ENCODE measurements at places on chromosomes 3 and 15.
A peak's percentile ranks its signal among the peaks of the same experiment; 100 is the strongest.

GRCh38 chr3:4688411-4688810, 195.3 kb downstream of the ITPR1 start:
- no peaks in the 10 kb centered on the region for H3K27me3 ChIP-seq
- H3K4me3 ChIP-seq, result no peak overlapping the region
- DNase-seq, result no peak
- peaks cover 16% of the 10 kb centered on the region for H3K4me1 ChIP-seq

DNA sequence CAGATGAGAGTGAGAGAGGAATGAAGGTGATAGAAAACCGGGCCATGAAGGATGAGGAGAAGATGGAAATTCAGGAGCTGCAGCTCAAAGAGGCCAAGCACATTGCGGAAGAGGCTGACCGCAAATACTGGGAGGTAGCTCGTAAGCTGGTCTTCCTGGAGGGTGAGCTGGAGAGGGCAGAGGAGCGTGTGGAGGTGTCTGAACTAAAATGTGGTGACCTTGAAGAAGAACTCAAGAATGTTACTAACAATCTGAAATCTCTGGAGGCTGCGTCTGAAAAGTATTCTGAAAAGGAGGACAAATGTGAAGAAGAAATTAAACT, 88.9 kb downstream of the EOMES start:
- peak overlapping the region; percentile 41 for H3K27ac ChIP-seq
- no peaks in the 10 kb centered on the region for H3K36me3 ChIP-seq
- no peak for DNase-seq
- peak overlapping the region; percentile 66 for H3K4me3 ChIP-seq

GRCh38 chr3:181292984-181293383, 303.4 kb upstream of the DNAJC19 start:
- no peak overlapping the region for H3K4me3 ChIP-seq
- no peaks in the 10 kb centered on the region for H3K27me3 ChIP-seq
- no peaks in the 10 kb centered on the region for H3K36me3 ChIP-seq
- H3K27ac ChIP-seq, result no peak overlapping the region
- H3K4me1 ChIP-seq, result peaks cover 19% of the 10 kb centered on the region
- no peak for DNase-seq

DNA sequence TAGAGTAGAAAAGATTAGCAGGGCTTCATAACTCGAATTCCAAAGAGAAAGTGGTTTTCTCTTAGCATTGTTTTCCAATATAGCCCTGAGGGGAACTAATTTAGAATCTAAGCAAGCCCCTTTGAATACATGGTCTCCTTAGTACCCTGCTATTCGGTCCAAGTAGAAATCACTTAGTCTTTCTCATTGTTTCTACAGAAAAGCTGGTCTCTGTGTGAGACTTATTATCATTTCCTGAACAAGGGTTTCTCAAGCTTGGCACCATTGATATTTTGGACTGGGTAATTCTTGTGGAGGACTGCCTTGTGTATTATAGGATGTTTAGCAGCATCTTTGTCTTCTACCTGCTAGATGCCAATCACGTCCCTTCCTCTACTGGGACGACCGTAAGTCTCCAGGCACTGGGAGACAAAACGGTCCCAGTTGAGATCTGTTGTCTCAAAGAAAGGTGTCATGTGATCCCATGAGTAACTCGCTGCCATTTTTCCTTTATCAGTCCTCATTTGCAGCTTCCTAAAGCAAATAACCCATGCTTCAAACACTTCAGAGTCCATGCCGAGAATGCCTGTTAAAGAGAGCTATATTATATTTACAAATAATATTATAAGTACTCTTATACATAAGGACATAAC, 230.7 kb upstream of the SLCO3A1 start:
- H3K27me3 ChIP-seq, result no peaks in the 10 kb centered on the region
- no peak overlapping the region for H3K4me3 ChIP-seq
- peaks cover 16% of the 10 kb centered on the region for H3K4me1 ChIP-seq
- no peak for DNase-seq

DNA sequence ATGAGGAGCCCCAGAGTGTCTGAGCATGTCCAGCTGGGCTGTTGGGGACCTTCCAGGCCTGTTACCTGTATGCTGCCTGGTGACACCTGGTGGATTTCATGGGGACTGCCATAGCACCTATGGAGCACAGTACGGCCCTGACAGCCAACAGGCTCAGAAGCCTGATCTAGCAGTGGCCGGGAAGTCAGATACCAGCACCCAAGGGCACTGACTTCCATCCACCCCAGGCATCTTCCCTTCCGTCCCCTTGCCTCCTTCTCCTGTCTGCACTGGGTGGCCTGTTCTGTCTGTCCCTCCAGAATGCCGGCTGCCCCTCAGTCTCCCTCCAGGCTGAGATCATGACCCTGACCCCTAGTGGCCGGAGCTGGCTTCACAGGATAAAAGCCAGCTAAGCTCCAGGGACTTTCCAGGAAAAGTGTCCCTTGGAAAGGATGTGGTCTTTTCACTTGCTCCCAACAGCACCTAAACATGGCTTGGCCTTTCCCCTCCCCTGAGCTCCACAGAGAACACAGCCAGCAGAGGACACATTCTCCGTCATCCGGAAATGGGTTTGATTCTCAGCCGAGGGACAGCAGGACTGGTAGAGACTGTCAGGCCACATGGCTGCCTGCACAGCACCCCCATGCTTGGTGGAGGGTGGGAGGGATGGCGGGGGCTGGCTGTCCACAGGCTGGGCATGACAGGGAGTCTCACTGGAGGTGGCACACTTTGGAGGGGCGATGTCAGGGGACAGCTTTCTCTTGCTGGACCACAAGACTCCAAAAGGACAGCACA, 9.5 kb downstream of the RPS17 start:
- H3K27ac ChIP-seq, result no peak overlapping the region
- H3K4me3 ChIP-seq, result peak overlapping the region; percentile 10
- peaks cover 9% of the 10 kb centered on the region for H3K4me1 ChIP-seq
- H3K27me3 ChIP-seq, result no peaks in the 10 kb centered on the region
- peaks cover 19% of the 10 kb centered on the region for H3K36me3 ChIP-seq

- peaks cover 14% of the 10 kb centered on the region for H3K4me1 ChIP-seq
- H3K4me3 ChIP-seq, result no peak overlapping the region
These were observed 69.9 kb upstream of the NDUFB4 start for GRCh38 chr3:120526011-120526870.

- peaks cover 5% of the 10 kb centered on the region for H3K4me1 ChIP-seq
- no peaks in the 10 kb centered on the region for H3K27me3 ChIP-seq
- peaks cover 11% of the 10 kb centered on the region for H3K36me3 ChIP-seq
- no peak overlapping the region for H3K27ac ChIP-seq
- no peak for DNase-seq
These were observed 447.8 kb downstream of the MECOM start for GRCh38 chr3:169215461-169216352.

DNA sequence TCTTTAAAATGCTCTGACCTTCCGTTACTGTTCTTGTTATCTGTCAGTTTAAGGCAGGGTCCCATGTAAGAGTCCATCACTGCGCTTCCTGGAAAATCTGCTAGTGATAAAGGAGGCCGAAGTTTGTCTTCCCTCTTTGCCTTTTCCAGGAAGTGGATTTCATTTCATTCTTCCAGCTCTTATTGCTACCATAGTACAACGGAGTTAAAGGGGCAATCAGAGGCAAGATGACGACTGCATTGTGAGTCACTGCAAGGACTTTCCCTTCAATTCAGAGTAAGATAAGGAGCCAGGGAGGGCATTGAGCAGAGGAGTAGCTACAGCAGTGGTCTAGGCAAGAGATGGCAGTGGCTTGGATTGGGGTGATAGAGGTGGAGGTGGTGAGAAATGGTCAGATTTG, 17.2 kb upstream of the DET1 start:
- peaks cover under 1% of the 10 kb centered on the region for H3K4me1 ChIP-seq
- peaks cover 9% of the 10 kb centered on the region for H3K27me3 ChIP-seq
- H3K36me3 ChIP-seq, result peaks cover 30% of the 10 kb centered on the region
- H3K4me3 ChIP-seq, result no peak overlapping the region
- no peak for DNase-seq
- no peak overlapping the region for H3K27ac ChIP-seq

- H3K4me3 ChIP-seq, result no peak overlapping the region
- no peaks in the 10 kb centered on the region for H3K4me1 ChIP-seq
- peak; percentile 81 for DNase-seq
- peaks cover 22% of the 10 kb centered on the region for H3K27me3 ChIP-seq
- no peak overlapping the region for H3K27ac ChIP-seq
These were observed 43.5 kb upstream of the SLC6A11 start for GRCh38 chr3:10772271-10773161.

DNA sequence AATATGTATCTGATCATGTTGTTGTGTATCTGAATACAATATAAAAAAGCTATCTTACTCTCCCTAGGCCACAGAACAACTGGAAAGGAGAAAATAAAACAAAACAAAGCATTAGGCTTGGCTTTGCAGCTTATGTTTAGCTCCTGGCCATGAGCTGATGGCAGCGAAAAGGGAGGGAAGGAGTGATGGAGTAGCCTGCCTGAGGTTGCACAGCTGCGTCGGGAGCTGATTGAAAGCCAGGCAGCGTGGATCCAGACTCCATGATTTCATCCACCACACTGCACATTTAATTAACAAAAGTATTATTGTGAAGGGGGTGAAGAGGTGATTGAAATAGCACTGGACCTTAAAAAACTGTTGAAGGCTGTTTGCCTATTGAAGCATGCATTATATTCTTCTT, 212.2 kb downstream of the GABRG3 start:
- no peak for DNase-seq
- H3K4me3 ChIP-seq, result no peak overlapping the region
- peaks cover 17% of the 10 kb centered on the region for H3K4me1 ChIP-seq
- peaks cover 9% of the 10 kb centered on the region for H3K36me3 ChIP-seq

- H3K27ac ChIP-seq, result no peak overlapping the region
- H3K36me3 ChIP-seq, result peaks cover 6% of the 10 kb centered on the region
- DNase-seq, result peak; percentile 71
- peaks cover 14% of the 10 kb centered on the region for H3K4me1 ChIP-seq
- peak overlapping the region; percentile 52 for H3K4me3 ChIP-seq
These were observed 14.9 kb upstream of the GP9 start for GRCh38 chr3:129045675-129046036.

GRCh38 chr15:67409175-67409574, 111.8 kb upstream of the C15orf61 start:
- H3K27me3 ChIP-seq, result peaks cover 15% of the 10 kb centered on the region
- no peak overlapping the region for H3K4me3 ChIP-seq
- no peak for DNase-seq
- H3K36me3 ChIP-seq, result no peaks in the 10 kb centered on the region
- H3K27ac ChIP-seq, result no peak overlapping the region

GRCh38 chr3:45087155-45087554, 59.0 kb downstream of the CDCP1 start:
- H3K27me3 ChIP-seq, result no peaks in the 10 kb centered on the region
- no peak overlapping the region for H3K4me3 ChIP-seq
- peaks cover 43% of the 10 kb centered on the region for H3K36me3 ChIP-seq
- no peak for DNase-seq

GRCh38 chr3:55185380-55185779, 257.5 kb upstream of the LRTM1 start:
- no peak for DNase-seq
- H3K27me3 ChIP-seq, result no peaks in the 10 kb centered on the region
- no peak overlapping the region for H3K4me3 ChIP-seq
- H3K4me1 ChIP-seq, result peaks cover 16% of the 10 kb centered on the region

- no peaks in the 10 kb centered on the region for H3K27me3 ChIP-seq
- DNase-seq, result peak; percentile 11
- H3K4me1 ChIP-seq, result peaks cover 24% of the 10 kb centered on the region
- no peak overlapping the region for H3K27ac ChIP-seq
These were observed 241.9 kb downstream of the ALCAM start for GRCh38 chr3:105608623-105609022.

All from WTC11 (cell line).